ENCODE measurements at places on chromosomes 6 and 20.

DNA sequence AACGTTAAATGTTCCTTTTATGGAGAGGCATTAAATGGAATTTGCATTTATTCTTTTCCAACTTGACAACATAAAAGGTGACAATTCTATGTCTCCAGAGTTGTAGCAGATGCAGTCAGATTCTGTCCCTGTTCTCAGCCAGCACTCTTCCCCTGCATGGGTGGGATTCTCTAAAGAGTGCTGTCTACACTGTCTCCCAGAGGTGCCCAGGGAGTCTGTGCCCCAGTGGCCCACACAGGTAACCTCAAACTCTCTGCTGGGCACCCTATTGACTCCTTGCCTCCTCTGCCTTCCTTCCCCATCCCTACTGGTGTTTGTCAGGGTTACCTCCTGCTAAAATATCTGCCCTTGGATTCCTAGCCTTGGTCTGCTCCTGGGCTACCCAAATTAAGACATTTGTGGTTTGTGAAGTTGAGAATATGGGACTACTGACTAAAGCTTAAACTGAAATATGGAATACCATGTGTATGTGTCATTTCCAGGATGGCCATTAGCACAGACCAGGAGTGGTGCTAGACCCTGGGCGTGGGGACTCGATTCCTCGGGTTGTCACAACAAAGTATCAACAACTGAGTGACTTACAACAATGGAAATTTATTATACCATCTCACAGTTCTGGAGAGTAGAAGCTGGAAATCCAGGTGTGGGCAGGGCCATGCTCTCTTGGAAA lies 284.7 kb downstream of the CDH26 start:
- DNase-seq, result no peak

GRCh38 chr6:27667016-27667656 lies 194.2 kb upstream of the ZNF184 start:
- no peak for DNase-seq

- DNase-seq, result no peak
Measured at GRCh38 chr20:25573288-25574251, 11.8 kb downstream of the NINL start.

DNA sequence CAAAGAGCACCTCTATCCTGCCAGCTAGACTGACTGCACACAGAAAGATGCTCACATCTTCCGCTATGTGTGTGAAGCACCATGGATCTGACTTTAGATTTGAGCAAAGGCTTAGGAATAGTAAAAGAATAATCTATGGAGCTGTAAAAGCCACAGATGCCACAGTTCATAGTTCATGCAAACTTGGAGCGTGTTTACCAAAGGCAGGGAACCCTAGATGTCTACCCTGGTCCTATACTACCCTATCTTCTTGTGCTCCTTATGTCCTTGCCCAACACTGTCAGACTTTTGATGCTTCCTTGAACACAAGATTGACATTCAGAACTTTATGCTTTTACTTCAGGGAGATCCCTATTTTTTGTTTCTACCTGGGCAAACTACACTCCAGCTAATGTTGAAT lies 39.2 kb downstream of the SPACA1 start:
- DNase-seq, result no peak

DNA sequence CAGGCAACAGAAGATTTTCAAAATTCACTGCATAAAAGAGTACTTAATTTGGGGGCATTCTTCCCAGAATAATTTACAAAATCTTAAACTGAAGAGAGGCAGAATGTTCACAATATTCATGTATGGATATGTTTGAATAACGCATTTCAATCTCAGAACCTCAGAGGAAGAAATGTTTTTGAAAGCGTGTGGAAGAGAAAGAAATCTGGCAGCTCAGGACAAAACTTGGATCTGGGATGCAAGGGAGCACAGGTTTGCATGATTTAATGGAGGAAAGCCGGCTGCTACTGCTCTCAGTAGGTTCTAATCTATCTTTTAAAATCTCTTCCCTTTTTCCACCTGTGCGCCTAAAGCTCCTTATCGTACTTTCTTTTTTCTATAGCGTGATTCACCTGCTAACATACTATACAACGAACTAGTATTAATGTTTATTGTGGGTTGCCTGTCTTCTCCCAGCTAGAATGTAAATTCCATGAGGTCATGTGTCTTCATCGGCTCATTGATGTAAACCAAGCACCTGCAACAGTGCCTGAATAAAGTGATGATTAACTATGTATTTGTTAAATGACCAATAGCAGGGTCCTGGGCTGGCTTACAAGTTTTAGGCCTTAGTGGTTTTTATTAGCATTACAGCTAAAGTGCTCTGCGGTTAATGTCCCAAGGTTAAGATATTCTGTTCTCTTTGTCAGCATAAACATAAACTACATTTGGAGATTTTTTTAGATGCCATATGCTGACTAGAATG lies 15.3 kb downstream of the PRL start:
- DNase-seq, result no peak

GRCh38 chr20:46849751-46850150 lies 44.9 kb upstream of the EYA2 start:
- DNase-seq, result no peak

GRCh38 chr6:12992770-12993169 lies 276.2 kb downstream of the PHACTR1 start:
- DNase-seq, result no peak
